Stromal cell of bone marrow (primary cell): ENCODE measurements at places on chromosomes 12 and 14.

- no peak for DNase-seq
Measured at GRCh38 chr12:114347861-114348260, 58.1 kb downstream of the TBX5 start.

- peak; percentile 48 for DNase-seq
Measured at GRCh38 chr12:43957732-43958372, 122.0 kb downstream of the TMEM117 start.

GRCh38 chr12:2282318-2282717 is 229.5 kb downstream of the CACNA1C start:
- no peak for DNase-seq

DNA sequence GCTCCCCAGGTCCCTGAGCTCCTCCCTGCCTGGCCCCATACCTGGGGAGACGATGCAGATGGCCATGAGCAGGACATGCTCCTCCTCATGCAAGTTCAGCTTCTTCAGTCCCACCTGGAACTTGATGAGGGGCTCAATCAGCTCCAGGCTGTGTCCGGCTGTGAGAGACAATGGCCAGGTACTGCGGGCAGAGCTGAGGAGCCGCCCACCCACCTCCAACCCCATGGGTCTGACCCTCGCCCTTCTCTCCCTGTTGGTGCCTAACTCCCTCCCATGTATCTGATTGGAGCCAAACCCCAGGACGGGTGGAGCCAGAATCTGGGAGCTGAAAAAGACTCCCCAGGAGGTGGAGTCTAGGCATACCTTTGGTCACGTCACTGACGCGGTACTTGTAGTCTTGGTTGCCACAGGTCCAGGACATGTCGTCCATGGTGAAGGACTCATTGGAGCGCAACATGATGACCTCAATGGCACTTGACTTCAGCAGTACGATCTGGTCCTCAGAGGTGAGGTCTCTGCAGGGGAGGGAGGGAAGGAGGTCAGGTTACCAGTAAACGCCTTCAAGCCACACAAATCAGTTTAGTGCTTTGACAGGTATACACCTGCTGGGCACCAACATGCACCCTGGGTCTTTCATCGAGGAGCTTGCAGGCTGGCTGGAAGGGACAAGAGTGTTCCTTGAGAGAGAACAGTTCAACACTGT is 26.7 kb upstream of the HDAC7 start:
- no peak for DNase-seq

- DNase-seq, result peak; percentile 66
Measured at GRCh38 chr14:50726372-50727107, 58.4 kb upstream of the SAV1 start.

GRCh38 chr12:66117242-66117641 is 13.3 kb downstream of the LLPH start:
- DNase-seq, result no peak

GRCh38 chr12:69515394-69515930 is 45.3 kb downstream of the FRS2 start:
- no peak for DNase-seq

- DNase-seq, result peak; percentile 45
Measured at GRCh38 chr14:29222671-29223268, 456.2 kb downstream of the FOXG1 start.

DNA sequence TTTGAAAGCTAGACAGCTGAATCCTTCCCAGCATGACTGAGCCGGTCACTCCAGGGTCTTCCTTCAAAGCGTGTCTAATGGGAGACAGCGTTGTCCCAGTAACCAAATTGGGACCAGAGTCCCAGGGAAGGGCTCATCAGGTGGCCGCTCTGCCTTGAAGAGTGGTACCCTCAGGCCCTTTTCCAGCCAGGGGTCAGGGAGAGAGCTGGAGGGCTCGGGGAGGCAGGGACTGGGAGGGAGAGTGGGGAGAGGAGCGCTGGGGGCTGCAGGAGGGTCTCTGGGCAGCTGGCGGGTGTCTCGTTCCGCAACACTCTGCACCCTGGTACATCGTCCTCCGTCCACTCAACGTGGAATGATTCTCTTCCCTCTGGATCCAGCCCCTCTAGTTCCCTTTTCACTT is 1.6 kb upstream of the RTL1 start:
- DNase-seq, result no peak

DNA sequence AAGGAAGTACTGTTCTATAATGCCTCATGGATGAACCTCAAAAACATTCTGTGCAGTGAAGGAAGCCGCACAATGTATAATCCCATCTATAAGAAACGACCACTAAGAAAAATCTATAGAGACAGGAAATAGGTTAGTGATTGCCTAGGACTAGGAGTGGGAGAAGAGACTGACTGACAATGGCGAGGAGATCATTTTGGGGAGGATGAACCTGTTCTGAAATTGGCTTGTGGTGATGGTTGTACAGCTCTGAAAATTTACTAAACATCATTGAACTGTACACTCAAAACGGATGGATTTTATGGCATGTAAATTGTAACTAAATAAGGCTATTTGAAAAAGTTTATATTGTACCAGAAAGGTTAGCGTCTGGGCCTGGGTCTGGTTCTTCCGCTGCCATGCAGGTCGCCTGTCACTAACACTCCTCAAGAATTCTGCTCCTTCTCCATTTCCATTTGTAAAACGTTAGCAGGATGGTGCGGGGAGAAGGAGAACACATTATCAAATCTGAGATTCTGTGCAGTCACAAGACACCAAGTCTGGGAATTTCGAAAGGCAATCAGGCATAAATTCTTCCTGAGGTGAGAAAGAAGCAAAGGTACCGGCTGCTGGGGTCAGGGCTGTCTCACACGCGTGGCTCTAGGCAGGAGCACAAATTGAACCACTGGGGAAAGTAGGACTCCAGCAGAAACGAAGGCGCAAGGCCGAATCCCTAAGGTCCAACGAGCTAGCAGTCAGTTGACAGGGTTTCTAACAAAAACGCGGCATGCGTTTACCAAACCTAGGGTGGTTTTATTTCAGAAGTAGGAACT is 845 bp upstream of the COCH start:
- DNase-seq, result no peak

DNA sequence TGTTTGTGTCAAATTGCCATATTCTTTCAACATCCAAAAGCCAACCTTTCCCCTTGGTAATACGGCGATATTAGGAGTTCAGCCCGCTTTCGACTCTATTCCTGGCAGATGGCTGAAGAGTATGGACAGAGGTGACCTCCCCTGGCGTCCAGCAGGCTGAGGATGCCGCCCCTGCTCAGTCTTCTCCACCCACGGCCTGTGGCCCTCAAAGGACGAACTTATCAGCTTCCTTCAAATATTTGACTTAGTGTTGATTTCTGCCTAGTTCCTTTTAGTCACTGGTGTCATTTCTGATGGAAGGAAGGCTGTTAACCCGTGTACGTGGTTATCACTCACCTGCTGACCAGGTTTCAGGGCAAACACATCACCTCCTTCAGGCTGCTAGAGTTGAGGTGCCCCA is 65.0 kb downstream of the TESC start:
- no peak for DNase-seq

- DNase-seq, result no peak
Measured at GRCh38 chr14:42407153-42407552, 800.5 kb downstream of the LRFN5 start.

DNA sequence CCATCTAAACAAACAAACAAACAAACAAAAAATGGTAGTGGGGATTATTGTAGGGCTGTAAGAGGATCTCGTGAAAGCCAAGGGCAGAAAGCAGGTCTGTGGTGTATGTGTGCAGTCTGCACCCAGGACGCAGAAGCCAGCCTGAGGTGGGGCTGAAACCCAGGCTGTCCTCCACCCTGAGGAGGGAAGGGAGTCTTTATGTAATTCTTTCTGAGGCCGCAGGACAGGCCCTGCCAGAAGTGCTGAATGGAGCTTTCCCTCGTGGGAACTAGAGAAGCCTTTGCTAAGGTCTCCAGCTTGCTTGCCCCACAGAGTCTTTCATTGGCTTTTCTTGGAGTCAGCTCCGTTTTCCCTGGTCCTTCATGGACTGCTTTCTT is 27.7 kb downstream of the SLC17A8 start:
- DNase-seq, result no peak

GRCh38 chr12:6691473-6691872 is 2.3 kb upstream of the ZNF384 start:
- peak; percentile 48 for DNase-seq

GRCh38 chr12:10190558-10191388 is 11.9 kb downstream of the TMEM52B start:
- no peak for DNase-seq

DNA sequence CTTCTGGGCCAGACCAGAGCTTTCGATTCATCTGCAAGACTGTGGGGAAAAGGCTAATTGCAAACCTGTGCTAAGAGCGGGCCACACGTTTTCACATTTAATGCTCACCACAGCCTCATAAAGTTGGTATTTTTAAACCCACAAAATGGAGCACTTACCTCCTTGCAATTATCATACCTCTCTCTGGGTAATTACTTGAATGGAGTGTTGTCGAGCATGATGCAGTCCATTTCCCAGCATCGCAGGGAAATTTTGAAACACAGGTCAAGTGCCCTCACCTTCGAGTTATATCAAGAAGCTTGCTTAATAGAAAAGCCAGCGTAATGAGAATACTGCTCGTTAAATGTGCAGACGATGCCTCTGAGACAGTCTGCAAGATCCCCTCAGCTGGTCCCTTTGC is 8.8 kb upstream of the IFI27L2 start:
- DNase-seq, result no peak

DNA sequence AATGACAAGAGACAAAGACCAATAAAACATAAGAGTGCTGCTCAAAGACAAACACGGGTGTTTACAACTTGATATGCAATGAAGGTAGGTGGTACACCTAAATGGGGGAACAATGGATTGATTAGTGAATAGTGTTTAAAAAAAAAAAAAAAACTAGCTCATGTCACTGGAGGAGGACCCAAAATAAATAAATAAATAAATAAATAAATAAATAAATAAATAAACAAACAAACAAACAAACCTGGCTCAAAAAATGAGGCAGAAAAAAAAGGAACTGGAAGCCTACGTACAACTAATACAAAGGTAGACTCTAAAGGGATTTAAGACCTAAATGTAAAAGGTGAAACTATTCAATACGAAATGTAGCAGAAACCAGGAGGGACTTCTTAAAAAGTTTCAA is 18.6 kb downstream of the NAP1L1 start:
- DNase-seq, result no peak

GRCh38 chr14:71143381-71144290 is 236.4 kb downstream of the PCNX1 start:
- no peak for DNase-seq

DNA sequence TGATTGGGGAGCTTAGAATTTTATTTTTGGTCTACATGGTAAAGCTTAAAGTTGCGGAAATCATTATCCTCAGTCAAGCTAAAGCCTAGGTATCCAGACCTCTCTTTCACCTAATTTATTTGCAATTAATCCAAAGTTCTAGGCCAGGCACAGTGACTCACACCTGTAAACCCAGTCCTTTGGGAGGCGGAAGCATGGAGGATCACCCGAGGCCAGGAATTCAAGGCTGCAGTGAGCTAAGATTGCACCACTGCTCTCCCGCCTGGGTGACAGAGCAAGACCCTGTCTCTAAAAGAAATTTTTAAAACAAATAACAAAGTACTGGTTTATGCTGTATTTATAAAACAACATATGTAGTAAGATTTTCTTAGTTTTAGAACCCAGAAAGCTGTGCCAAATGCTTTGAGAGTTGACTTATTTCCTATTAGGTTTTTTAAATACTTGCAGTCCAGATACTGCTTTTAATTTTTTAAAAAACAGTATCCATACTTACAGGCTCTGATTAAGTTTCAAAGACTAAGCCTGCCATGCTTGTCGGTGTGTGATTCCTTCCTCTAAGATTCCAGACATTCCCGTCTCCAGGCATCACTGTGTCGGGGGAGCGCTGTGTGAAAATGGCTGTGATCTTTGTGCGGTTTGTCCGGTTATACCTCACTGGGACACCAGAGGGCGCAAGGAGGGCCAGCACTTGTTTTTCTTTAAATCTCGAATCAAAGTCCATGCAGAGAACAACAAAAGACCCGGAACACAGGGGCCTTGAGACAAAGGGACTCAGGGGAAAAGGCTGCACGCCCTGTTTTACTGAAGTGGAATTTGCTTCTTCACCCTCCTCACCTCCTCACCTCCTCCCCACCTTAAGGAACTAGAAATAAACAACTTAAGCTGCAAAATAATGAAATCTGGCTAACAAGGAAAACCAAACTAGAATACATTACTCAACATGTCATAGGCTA is 24.6 kb upstream of the TMPO start:
- peak; percentile 67 for DNase-seq

- no peak for DNase-seq
Measured at GRCh38 chr12:64639466-64639865, 29.2 kb downstream of the RASSF3 start.

DNA sequence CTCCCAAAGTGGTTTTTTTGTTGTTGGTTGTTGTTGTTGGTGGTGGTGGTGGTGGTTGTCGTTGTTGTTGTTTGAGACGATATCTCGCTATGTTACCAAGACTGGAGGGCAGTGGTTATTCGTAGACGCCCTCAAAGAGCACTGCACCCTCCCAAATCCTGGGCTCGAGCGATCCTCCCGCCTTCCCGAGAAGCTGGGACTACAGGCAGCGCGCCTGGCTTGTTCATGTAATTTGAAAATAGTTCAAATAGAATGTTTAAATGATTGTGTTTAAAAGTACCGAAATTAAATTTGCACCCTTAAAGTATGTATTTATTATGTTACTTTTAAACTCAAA is 439 bp upstream of the ANAPC5 start:
- no peak for DNase-seq

- DNase-seq, result no peak
Measured at GRCh38 chr12:92469837-92470236, 233.0 kb upstream of the PLEKHG7 start.

GRCh38 chr12:94768398-94769046 is 118.2 kb upstream of the TMCC3 start:
- DNase-seq, result no peak

- no peak for DNase-seq
Measured at GRCh38 chr12:27965411-27965810, 7.1 kb downstream of the PTHLH start.

- no peak for DNase-seq
Measured at GRCh38 chr12:101671157-101671791, 26.2 kb upstream of the CHPT1 start.

GRCh38 chr12:1993341-1993740 is 10.9 kb downstream of the DCP1B start:
- DNase-seq, result peak; percentile 80

- DNase-seq, result no peak
Measured at GRCh38 chr14:26820572-26820971, 222.7 kb upstream of the NOVA1 start.

- DNase-seq, result no peak
Measured at GRCh38 chr12:125356111-125356510, 290.9 kb downstream of the AACS start.

GRCh38 chr12:51837286-51837685 is 11.2 kb downstream of the FIGNL2 start:
- DNase-seq, result no peak

- no peak for DNase-seq
Measured at GRCh38 chr14:31419967-31420318, 407 bp downstream of the HEATR5A start.

- no peak for DNase-seq
Measured at GRCh38 chr12:6458281-6459003, 6.6 kb downstream of the TAPBPL start.

DNA sequence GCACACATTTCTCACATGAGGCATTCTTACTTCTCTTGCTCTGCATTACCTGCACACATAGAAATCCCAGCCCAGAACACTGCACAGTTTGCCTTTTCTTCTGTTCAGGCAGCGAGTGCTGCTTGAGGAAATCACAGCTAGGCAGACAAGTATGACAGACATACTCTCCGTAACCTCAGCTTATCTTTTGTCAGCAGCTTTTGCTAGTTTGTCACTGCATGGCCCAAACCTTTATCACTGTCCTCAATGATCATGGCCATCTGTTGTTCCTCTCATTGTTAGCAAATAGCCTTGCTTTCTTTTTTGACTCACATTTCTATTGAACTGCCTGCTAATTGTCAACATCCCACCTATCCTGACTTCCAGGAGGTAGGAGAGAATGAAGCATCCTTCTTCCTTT is 5.3 kb downstream of the ZNF10 start:
- DNase-seq, result no peak

- no peak for DNase-seq
Measured at GRCh38 chr12:92107094-92107493, 38.6 kb downstream of the BTG1 start.
